ENCODE measurements at places on chromosomes 11 and 22.

DNA sequence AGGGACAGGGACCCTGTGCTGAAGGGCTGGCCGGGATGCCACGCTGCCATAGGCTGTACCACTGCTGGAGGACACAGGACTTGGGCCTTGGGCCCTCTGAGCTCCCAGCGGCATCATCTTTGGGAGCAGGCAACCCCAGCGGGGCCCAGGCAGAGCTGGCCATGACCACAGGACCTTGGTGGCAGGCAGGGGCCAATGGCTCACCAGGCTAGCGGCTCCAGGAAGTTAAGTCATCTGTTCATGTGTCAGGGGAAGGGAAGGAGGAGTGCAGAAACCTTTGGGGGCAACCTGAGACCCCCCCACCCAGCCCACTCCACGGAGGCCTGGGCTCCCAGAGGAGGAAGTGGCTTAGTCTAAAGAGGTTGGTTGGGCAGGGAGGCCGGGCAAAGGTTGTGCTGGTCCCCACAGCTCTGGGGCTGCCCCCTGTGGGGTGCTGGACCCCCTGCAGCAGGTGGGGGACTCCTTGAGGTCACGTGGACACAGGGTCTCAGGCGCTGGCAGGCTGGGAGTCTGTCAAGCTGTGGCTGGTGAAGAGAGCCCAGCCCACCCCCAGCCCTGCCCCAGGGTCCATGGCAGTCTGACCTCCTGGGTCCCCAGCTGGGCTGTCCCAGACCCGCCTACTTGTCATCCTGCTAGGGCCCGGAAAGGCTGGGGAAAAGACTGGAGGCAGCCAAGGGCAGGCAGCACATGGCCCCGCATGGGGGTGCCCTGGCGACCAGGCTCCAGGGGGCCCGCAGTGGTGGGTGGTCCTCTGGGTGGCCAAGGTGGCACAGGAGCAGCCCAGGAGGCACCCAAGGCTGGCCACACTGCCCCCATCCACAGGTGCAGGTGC lies 184.3 kb downstream of the IGLL1 start:
- DNase-seq: no peak

DNA sequence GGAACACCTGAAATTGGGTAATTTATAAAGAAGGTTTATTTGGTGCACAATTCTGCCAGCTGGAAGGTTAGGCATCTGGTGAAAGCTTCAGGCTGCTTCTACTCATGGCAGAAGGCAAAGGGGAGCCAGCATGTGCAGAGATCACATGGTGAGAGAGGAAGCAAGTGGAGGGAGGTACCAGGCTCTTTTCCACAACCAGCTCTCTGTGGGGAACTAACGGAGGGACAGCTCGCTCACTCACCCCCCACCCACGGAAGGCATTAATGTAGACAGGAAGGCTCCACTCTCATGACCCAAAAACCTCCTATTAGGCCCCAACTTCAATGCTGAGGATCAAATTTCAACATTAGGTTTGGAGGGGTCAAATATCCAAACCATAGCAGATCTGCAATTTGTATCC lies 75.6 kb upstream of the ARHGAP32 start:
- DNase-seq: no peak

- peak; percentile 51 for DNase-seq
Measured at GRCh38 chr22:20243537-20244249, 24.4 kb downstream of the RTN4R start.

GRCh38 chr11:73273222-73273895 lies 1.2 kb downstream of the P2RY6 start:
- no peak for DNase-seq

DNA sequence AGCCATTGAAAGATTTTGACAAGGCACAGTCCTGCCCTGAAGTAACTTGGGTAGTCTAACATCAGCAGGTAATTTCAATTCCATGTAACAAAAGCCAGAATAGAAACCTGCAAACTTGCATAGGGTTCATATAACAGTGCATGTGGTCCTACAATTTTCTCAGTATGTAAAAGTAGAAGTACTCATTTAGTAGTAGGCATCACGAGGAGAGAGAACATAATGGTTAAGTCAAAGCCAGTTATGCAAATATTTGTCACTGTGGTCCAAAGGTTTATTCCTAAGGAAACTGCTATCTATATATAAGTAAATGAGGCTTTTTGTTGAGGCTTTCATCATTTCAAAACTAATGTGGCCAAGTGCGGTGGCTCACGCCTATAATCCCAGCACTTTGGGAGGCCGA lies 10.1 kb downstream of the ATP5MG start:
- no peak for DNase-seq

DNA sequence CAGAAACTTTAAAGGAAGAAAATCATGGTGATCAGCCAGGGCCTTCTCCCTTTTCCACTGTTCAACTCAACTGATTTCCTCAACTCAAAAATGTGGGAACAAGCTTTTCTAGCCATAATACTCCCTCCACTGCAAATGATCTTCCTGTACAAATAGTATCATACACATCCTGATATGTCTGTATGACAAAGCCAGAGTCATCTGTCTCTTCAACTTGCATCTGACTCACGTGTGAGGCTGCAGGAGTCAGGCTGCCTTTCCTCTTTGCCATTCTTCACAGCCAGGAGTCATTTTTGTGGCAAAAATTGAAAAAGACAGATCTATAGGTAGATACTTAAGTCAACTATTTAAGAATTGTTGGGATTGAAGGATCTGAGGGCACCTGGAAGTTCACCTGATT lies 13.3 kb downstream of the PATZ1 start:
- no peak for DNase-seq

- DNase-seq: no peak
Measured at GRCh38 chr22:38861170-38861876, 10.7 kb downstream of the CBX6 start.

- no peak for DNase-seq
Measured at GRCh38 chr11:114034956-114035355, 24.6 kb upstream of the ZBTB16 start.

DNA sequence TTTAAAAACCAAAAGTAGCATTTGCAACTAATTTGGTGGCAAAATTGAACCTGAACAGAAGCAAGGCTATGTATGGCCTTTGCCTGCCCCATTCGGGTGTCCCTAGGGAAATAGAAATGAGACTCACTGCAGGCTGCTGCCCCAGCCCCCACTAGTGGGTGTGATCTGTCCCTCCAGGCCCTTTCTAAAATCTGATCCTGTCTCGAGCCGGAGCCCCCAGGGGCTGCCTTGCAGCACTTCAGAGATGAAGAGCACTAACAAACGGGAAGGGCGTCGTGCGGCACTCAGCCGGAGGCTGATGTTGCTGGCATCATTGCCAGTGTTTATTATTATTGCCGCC lies 43.2 kb downstream of the CD82 start:
- no peak for DNase-seq

- no peak for DNase-seq
Measured at GRCh38 chr11:133441964-133442660, 90.2 kb downstream of the OPCML start.

GRCh38 chr22:21032037-21032867 lies at the start of gene SLC7A4:
SLC7A4 (minus strand) TSS chr22:21032561; CDS start chr22:21031812, 749 bp downstream.
- no peak for DNase-seq

DNA sequence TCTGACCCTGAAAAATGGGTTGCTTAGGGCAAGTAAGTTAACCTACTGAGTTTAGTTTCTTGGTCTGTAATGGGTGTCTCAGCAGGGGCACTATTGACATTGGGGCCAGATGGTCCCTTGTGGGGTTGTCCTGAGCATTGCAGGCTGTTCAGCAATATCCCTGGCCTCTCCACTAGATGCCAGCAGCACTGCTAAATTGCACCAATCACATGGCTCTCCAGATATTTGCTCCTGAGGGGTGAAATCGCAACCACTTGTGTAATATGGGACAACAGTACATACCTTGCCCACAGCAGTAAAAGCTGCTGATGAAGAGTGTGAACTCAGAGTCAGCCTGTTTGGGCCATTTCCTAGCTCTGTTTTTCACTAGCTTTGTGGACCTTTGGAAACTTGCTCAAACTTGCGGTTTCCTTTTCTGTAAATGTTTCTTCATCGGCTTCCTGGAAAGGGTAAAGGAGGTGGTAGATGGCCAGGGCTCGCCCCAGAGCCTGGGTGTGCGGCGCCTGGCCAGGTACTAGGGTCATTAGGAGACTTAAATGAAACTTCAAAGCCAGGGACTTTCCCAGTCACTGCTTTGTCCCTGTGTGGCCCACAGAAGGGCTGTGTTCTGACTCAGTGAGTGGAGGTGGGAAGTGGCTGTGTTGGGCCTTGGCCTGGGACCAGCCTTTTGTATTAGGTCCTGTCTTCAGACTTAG lies 13.0 kb downstream of the NCF4 start:
- peak; percentile 32 for DNase-seq

DNA sequence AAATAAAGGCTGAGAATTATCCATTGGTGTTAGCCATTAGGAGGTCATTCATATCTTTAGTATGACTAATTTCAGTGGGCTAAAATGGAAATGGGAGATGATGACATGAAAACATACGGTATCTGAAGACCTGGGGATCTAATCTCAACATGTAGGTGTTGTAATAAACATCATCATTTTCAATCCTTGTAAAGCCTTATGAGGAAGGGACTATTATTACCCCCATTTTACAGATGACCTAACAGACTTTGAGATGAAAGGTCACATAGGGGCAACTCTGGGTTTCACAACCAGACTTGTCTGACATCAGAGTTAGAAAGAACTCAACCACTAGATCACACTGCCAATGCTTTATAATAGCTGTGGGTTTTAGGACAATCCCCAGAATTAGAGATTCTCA lies 34.8 kb upstream of the TMEM135 start:
- no peak for DNase-seq

DNA sequence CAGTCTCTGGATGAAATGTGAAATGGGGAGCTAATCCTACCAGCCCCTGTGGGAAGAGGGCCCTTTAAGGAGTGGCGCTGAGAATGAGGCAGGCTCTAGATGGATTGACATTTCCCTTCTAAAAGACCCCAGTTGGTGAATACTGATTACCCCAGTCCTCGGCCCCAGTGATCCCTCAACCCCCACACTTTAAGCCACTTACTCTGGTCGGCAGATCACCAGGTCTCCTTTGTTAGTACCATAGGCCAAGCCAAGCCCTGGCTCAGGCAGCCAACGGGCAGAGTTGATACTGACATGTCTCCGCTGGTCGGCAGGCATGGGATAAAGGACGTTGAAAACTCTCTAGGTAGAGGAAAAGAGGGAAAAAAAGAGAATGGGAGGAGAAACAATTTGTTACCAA lies 26.1 kb upstream of the CHRM4 start:
- no peak for DNase-seq

- DNase-seq: no peak
Measured at GRCh38 chr22:32824531-32825312, 23.2 kb downstream of the TIMP3 start.

DNA sequence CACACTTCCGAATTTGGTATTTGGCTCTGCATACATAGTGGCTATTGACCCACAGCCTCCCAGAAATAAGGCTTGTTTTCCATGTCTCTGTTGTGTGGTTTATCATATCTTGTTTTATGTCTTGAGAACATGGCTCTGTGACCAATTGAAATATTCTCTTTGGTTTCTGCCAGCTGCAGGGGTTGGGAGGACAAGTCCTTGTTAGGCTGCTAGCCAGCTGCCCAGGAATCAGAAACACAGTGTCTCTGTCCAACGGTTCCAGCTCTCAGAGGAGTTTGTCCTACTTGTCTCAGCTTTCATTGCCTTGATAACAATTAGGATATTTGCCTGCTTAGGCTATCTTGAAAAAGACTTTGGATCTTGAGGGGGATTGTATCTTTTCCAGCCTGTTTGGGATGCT lies 6.0 kb upstream of the SLC7A4 start:
- DNase-seq: no peak

DNA sequence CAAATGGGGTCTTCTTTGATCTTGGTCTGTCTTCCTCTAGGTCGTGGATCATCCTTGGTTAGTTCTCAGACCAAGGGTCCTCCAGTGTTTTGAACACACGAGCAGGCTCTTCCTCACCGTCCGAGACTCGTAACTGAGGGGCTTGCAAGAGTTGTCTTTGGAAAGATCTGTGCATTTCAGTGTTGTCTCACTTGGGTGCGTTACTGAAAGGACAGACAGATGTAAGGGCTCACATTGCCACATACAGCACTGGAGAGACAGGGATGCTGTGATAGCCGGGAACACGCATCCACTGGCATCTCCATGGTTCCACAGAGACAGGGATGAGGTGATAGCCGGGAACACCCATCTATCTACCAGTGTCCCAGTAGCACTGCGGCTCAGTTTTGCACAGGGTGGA lies 15.7 kb downstream of the GLB1L2 start:
- DNase-seq: no peak

- no peak for DNase-seq
Measured at GRCh38 chr11:116611998-116612620, 160.7 kb downstream of the BUD13 start.

DNA sequence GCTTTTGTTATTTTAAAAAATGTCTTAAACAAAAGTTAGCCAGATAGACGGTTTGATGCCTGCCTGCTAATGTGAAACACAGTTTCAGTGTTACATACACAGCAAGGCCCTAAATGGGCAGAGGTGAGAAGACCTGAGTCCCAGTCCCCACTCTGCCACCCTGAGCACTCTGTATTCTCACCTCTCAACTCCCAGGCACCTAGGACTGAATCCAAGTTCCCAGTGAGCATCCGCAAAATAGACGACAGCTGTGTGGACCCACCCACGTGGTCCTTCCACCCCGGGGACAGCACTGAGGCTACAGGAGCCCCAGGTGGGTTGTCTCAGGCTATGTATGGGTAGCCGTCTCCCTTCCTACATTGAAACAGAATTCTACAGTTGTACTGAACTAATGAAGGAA lies 111.5 kb downstream of the RPL27A start:
- DNase-seq: no peak

DNA sequence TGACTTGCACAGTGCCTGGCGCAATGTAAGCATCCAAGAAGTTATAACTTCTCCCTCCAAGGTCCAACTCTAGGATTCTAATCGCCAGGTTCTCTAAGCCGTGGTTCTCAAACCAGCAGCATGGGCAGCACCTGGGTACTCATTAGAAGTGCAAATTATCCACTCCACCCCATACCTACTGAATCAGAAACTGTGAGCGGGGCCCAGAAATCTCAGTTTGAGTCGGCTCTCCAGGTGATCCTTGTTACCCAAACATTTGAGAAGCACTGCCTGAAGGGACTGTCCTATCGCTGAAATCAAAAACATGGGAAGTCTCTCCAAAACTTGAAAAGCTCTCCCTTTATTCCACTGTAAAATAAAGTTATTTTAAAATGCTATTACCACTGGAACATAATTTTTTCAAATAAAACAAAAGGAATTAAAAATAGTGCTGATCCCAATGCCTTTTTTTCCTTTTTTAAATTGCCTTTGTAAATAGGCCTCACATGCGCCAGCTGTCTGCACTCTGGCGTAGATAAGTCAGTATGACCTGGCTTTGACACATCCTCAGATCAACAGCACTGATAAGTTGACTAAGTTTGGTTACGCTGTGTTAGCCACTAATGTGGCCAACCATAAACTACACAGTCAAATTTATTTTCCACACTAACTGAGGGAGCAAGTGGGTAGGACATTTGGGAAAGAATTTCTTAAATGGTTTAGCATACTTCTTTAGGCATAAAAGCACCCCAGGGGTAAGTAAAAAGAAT lies 8.4 kb upstream of the CTR9 start:
- peak; percentile 47 for DNase-seq

GRCh38 chr11:46902694-46903093 lies 15.7 kb downstream of the LRP4 start:
- no peak for DNase-seq

All from CD4-positive, alpha-beta T cell treated with Interleukin-1 beta for 1 hour (primary cell).